ENCODE measurements at places on chromosomes 2 and 18.

- no peak for DNase-seq
These were observed 310.2 kb upstream of the NRP2 start for GRCh38 chr2:205372141-205372540.

GRCh38 chr2:25036221-25036559, 5.7 kb upstream of the EFR3B start:
- no peak for DNase-seq

DNA sequence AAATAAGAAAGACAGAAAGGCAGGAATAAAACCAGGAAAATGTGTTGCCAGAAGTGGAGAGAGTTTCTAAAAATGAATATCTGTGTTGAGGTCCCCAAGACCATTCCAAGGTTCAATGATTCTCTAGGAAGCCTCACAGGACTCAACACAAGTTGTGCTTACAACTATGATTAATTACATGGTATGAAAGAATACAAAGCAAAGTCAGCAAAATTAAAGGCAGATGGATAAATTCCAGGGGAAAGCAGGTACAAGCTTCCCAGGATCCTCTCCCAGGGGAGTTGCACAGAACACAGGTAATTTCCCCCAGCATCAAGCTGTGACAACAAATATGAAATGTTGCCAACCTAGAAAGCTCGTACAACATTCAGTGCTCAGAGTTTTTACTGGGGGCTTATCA, 154.4 kb upstream of the HNMT start:
- no peak for DNase-seq

DNA sequence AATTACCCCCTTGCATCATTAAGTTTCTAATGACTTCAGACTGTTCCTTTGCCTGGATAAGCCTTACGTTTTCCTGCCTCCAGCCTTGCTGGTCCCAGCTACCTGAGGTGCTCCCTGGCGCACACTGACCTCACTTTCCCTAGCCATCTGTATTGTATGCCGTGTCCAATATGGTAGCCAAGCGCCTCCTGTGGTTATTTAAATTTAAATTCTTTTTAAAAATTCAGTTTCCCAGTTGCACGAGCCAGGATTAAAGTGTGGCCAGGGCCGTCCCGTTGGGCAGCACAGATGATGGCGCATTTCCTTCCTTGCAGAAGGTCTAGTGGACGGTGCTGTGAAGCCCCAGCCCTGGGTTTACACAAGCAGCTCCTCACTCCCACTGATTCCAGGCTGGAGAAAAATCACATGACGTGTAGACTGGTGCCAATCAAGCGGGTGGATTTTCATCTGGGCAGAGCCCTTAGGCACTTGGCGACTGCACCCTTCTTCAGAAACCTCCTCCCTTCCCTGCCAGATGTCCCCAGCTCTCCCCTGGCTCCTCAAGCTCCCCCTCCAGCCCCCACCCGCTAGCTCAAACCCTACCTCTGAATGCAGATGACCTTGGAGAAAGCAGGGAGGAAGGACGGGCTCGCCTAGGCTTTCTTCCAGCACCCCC, 33.9 kb downstream of the ACKR3 start:
- no peak for DNase-seq

DNA sequence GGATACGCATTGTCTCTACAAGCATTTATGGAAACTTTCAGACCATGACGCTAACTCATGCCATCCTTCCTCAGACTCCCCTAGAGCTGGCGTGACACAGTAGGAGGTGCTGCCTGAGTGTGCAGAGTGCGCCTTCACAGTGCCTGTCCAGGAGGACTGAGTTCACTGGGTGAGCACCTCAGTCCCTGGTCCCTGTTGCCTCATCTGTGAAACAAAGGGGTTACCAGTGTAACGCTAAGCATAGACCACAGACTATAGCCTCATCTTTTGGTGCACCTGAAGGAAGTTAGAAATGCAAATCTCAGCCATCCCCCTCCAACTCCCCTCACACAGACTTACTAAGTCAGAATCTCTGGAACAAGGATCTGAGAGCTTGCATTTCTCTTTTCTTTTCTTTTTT, 142.8 kb downstream of the TMEM17 start:
- no peak for DNase-seq

DNA sequence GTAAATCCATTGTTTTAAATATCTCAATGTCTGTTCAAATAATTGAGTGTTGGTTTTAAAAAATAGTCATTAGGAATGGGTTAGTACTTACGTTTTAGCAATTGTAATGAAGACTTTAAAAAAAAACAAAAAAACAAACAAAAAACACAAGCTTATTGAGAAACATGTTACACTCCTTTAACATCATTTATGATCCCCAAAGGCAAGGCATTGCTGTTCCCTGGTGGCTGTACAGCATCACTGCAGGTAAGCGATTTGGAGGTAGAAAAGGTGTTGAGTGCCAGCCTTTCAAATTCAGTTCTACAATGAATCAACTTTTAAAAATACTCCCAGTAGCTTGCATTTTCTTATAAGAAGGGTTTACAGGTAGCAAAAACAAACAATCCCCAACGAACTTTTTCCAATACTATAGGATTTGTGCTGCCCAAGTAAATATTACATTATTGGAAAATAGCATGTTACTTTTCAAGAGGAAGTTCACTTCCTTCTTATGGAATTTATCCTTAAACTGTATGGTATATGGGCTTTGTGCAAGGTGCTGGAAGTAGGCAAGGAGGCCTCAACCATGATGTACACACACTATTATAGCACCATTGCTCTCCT, 27.5 kb downstream of the CNRIP1 start:
- peak; percentile 33 for DNase-seq

GRCh38 chr2:164103271-164103670, 367.5 kb upstream of the FIGN start:
- no peak for DNase-seq

DNA sequence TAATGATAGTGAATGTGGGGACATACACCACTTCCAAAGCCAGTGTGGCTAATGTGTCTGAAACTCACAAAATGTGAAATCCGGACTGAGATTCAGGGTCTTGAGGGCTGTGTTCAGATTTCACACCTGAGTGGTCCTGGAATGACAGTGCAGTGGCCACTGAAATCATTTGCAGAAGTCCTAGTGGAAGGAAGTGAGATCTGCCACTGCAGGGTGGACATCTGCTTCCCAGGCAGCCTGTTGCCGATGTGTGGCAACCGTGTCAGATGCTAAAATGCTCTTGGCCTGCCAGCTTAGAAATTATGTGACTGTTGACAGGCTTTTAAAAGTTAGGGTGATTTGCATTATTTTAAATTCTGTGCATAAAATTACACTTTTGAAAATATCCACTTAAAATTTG, 77.8 kb upstream of the TMEM200C start:
- DNase-seq, result no peak

DNA sequence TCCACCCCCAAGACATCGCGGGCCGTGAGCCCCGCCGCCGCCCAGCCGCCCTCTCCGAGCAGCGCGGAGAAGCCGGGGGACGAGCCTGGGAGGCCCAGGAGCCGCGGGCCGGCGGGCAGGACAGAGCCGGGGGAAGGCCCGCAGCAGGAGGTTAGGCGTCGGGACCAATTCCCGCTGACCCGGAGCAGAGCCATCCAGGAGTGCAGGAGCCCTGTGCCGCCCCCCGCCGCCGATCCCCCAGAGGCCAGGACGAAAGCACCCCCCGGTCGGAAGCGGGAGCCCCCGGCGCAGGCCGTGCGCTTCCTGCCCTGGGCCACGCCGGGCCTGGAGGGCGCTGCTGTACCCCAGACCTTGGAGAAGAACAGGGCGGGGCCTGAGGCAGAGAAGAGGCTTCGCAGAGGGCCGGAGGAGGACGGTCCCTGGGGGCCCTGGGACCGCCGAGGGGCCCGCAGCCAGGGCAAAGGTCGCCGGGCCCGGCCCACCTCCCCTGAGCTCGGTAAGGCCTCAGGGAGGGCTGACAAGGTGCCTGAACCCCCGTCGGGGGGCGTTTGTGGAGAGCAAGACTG, 14.2 kb downstream of the SPEG start:
- no peak for DNase-seq
